T-cell (primary cell): ENCODE measurements at places on chromosomes 11 and 22.

- no peak for DNase-seq
These were observed 16.0 kb downstream of the PRR5L start for GRCh38 chr11:36311926-36312595.

DNA sequence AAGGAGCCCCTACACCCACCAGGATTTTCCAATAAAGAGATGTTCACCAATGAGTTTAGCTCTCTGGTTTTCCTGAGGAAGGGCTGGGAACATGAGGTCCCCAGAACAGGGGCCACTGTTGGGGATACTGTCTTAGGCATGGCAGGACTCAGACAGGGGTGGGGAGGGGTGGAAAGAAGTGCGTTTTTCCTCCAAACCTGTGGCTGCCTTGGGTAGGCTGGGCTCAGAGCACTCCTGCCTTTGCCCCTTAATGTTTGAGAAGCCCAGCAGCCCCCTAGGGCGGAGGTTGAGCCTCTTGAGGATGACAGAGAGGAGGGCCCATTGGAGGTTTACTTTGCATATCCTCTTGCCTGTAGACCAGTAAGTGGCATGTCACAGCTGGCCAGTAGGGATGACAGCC, 10.6 kb downstream of the MTFP1 start:
- DNase-seq: no peak

DNA sequence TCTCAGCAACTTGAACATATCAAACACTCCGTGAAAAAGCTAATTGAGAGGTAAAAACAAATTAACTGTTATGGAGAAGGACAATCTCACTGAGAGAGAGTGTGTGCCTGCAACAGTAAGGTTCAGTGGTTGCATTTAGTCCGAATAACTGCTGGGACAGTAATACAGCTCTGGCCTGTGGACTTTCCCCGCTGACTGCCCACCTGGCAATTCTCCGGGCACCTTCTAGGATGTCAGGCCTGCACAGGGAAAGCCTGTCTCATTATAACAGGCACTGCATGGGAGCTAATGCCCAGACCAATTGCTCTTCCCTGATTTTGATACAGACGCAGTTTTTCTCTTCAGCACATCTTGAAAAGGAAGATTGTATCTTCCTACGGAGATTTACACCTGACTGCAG, 251.0 kb downstream of the DCDC1 start:
- no peak for DNase-seq

DNA sequence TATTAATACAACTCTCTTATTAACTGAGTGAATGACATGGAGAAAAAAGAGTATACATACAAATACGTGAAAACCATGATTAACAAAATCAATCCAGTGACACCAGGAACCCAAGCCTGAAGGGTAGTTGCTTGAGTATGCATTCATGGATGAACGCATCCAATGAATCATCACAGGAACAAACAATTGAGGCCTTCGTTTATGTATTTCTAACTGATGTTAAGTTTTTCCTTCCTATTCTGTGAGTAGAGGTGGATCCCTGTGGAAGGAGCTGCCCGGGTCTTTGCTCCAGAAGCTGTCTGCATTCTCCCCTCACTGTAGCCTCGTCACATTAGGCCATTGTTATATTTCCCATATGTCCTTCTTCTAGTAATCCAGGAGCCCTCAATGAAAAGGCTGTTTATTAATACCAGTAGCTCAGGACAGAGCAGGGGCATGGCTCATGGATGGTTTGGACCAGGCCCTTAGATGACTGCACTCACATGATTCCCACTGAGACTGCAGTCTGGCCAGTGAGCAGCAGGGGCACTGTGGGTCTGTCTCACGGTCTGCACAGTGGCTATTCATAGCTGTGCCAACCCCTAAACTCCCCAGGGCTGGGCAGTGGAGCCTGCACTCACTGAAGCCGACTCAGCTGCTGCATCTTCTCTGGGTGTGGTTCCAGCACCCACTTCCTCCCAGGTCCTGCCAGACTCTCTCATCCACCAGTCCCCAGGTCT, 128.1 kb upstream of the TOP3B start:
- DNase-seq: no peak

GRCh38 chr11:27701355-27702105, 1.3 kb upstream of the BDNF start:
- no peak for DNase-seq

- DNase-seq: no peak
These were observed 101.3 kb downstream of the PDHX start for GRCh38 chr11:35017528-35018342.

DNA sequence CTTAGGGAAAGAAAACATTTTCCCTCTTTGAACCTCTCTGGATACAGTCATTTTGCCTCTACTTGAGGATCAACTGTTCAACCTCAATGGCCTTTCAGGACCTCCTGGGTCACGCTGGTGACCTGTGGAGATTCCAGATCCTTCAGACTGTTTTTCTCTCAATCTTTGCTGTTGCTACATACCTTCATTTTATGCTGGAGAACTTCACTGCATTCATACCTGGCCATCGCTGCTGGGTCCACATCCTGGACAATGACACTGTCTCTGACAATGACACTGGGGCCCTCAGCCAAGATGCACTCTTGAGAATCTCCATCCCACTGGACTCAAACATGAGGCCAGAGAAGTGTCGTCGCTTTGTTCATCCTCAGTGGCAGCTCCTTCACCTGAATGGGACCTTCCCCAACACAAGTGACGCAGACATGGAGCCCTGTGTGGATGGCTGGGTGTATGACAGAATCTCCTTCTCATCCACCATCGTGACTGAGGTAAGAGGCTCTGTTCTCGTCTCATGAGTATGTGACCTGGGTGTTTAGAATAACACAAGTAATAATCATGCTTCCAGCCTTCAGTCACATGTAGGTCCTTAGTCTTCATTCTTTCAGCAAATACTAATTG, 495 bp downstream of the SLC22A9 start:
- DNase-seq: no peak

GRCh38 chr11:19294444-19294843, 53.7 kb upstream of the E2F8 start:
- DNase-seq: no peak

- no peak for DNase-seq
These were observed 18.2 kb downstream of the YWHAH start for GRCh38 chr22:31962387-31963125.

DNA sequence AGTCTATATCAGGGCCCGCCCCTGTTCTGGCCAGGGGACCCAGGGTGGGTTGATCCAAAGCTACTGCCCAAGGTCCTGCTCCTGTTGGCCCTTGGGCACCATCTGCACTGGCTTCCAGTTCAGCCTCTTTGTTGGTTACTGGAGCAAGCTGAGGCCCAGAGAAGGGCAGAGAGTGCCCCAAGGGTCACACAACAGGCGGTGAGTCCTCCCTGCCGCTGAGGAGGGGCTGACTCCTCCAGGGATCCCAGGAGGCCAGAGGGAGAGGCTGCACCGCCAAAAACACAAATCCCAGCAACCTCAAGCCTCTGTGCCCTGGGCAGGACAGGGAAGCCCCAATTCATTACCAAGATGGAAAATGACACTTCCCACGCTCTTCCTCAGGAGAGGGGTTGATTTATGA, 61.3 kb downstream of the MACROD1 start:
- DNase-seq: no peak

DNA sequence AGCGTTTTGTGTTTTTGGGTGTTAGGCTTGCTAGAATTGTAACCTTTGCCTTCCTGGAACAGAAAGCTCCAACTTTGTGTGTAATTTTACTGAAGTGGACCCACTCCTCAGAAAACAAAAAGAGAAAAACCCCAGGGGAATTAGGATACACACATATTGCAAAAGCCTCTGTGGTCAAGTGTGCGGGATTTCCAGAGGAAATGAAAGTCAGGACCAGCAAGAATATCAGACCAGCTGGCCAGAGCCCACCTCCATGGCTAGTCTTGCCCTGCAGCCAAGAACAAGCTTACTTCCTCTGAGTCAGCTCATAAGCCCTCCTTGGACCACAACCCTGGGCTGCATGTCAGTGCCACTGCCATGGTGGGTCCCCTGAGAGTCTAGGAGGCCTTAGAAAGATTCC, 37.0 kb upstream of the FTH1 start:
- DNase-seq: no peak

GRCh38 chr11:70924108-70924507, 328.3 kb downstream of the SHANK2 start:
- no peak for DNase-seq

DNA sequence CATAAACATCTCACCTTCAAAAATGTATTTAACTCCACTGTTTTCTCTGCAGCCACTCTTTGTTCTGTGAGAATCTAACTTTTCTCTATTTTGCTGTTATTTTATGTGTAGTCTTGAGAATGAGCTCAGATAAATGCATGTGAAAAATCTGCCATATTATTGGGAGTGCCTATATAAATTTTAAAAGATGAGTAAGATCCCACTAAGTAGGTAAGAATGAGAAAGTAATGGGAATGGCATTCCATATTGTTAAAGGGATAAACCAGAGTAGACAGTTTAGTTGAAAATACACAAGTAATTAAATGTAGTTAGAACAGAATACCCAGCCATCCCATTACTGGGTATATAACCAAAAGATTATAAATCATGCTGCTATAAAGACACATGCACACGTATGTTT, 817.2 kb downstream of the FAM181B start:
- no peak for DNase-seq

DNA sequence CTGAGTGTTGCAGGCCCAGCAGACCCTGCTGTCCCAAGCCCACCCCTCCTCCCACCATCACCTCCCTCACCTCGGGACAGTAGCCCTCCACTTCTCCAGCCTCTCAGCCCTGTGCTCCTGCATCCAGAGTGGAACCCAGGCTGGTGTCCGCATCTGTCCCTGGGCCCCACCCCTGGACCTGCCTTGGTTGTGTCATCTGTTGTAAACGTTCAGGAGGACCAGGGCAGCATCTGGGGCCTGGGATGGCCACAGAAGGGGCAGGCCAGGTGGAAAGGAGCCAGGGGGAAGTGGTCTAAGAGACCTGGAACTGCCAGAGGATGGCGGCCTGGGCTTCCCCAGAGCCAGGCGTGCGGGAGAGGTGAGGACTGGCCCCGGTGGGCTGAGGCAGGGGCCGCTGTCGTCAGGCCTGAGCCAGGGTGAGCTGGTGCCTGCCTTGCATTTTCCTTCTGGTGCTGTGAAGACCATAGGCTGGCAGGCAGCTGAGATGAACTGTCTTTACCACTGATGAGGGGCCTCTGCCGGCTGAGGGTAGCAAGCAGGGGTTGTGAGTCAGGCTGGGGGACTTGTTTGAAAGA, 26.1 kb upstream of the MGAT3 start:
- DNase-seq: no peak

- no peak for DNase-seq
These were observed 6.6 kb upstream of the TSG101 start for GRCh38 chr11:18533365-18533764.

- DNase-seq: no peak
These were observed 37.6 kb upstream of the RIC3 start for GRCh38 chr11:8206251-8207079.

DNA sequence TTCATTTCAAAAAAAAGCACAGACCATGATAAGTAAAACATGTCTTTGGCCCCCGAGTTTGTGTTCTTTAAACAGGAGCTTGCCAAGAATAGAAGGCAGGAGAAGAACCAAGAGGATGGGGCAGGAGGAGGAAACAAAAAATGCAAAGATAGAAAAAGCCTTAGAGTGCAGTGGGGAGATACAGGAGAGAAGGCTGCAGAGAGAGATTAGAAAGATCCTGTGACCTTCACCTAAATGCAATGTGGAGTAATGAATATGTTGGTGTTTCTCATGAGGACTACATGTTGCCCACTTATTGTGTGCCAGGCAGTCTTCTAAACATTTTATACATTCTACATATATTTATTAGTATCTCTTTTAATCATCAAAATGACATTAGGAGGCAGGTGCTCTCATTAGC, 2.3 kb upstream of the APLNR start:
- no peak for DNase-seq

GRCh38 chr11:44564166-44564565, 1.3 kb upstream of the CD82 start:
- no peak for DNase-seq

GRCh38 chr22:17874231-17874905, 100.1 kb upstream of the BID start:
- DNase-seq: no peak

- DNase-seq: peak; percentile 38
These were observed 9.4 kb downstream of the PGM2L1 start for GRCh38 chr11:74388678-74389327.

- peak; percentile 98 for DNase-seq
These were observed at the start of gene NDUFA6 for GRCh38 chr22:42090596-42091454. Gene NDUFA6 (minus strand): TSS chr22:42090772. CDS start chr22:42090744, 28 bp downstream.

DNA sequence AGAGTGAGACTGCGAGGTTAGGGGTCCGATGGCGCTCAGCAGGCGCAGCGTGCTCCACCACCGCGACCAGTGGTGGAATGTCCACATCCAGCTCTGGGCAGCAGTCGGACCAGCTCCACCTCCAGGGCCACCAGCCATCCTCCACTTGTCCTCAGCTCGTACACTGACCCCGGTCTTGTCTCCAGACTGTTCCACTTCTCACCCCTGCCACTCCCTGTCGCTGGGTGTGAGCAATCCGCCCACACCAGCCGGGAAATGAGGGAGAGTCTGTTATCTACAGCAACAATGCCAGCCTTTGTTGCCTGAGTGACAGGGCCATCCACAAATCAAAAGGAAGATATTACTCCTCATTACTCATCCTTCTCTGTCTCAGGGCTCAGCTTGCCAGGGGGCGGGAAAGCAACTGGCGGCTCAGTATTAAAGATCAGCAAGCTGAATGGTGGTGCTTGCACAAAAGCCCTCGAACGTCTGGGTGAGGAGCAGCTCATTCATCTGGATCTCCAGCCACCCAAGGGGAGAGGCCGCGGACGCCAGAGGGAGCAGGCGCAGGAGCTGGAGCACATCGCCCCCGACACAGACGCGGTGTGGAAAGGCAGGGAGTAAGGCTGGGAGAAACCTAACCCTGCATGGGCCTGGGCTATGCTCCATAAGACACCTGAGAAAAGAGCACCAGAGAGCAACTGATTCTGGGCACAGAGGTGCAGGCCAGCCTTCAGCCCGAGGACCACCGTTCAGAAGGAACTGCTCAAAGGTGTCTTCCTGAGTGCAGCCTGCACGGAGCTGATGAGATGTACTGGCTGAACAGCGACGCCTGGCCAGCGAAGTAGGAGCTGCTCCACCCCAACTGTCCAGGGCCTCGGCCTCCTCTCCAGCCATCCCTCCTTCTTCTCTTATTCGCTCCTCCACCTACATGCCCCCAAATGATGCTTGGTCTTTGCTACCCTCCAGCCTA, 21.9 kb downstream of the IGSF9B start:
- no peak for DNase-seq

DNA sequence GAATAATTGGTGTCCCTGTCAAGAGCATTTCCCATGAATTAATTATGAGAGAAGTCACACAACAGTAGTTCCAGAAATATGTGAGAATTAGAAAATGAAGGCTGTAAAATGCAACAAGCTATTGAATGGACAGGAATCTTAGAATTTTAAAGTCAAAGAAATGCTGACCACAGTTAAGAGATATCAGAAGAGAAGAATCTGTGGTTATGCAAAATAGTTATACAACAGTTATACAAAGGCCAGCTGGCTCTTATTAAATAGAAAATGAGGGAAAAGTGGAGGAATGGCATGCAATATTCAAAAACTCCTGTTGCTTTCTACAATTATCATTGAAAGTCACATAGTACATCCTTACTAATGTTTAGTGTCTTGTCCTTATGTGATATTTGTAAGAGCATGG, 27.4 kb downstream of the CASP12 start:
- DNase-seq: no peak
